Breast epithelium (tissue), 4 donors: ENCODE measurements at places on chromosomes 6 and 20.

DNA sequence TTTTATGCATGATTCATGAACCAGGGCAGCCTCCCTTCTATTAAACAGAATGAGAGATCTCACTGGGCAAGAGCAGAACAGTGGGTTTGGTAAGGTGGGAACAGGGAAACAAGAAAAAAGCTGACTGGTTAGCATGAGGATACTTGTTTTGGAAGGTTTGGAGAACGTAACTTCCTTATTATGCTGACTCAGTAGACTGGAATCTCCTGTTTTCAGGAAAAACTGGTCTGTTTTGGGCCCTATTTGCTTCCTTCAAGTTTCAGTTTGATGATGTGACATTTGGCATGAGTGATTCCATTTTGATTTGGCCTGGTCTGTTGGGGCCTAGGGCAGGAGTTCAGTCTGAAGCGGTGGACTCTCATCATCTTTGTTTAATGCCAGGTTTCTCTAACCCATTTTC is 172.0 kb downstream of the MYLK4 start:
- DNase-seq: no peak

DNA sequence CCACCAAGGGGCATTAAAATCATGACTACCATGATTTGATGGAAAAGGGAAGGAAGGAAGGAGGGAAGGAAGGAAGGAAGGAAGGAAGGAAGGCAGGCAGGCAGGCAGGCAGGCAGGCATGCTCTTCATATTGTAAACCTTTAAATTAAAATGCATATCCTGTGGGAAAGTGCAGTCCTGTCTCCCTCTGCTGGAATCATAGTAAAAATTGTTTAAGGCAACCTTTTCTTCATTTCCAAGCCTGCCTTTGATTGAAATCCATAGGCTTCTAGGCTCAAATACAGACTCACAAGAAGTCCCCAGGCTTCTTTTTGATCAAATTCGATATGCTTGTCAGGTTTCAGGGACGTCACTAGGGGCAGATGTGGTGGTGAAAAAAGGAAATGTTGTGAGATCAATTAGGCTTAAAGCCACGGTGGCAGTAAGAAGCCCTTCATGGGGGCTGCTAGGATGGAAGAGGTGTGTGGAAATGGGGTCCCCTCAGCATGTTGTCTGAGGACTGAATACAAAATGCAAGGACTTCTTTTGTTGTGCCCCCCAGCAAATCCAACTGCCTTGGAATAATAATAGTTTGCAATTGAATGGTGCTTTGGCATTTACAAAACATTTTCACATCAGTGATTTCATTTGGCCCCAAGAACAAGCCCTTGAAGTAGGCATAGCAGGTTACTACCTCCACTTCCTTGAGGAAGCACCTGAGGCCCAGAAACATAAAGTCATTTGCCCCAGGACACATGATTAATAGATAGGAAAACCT is 25.6 kb upstream of the GABRR1 start:
- DNase-seq: no peak

DNA sequence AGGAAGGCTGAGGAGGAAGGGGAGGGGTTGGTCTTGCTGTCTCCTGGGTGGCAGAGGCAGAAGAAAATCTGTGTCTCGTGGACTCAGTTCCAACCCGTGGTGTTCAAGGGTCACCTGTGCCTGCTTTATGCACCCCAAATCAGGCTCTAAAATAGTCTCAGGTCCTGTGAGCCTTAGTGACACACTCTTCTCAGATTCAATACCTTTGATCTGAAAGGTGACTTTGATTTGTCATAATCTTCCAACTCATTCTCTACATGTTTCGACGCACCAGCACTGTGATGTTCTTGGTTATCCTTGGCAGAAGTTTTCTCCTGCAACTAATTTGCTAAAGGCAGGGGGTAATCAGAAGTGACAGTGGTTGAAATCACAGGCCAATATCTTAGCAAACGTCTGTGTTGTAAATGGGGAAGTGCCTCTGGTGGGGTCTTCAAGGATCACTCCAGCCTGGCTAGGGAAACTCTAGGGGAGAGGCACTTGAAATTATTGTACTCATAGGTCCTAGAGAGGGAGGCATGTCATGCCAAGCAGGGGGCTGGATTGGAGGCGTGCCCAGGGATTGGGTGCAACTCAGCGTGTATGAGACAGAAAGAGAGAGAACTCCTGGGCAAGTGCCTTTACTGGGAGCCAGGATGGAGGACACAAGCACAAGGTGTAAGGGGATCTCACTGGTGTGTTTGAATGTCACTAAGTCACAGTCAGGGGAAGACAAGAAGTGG is 19.0 kb upstream of the PRND start:
- DNase-seq: no peak

GRCh38 chr6:2767657-2768524 is 2.7 kb downstream of the WRNIP1 start:
- DNase-seq: no peak
